NCI-H446 (cell line): ENCODE measurements at places on chromosomes 6 and 20.

- DNase-seq, result no peak
Observed at GRCh38 chr20:51460569-51461265, 81.8 kb downstream of the NFATC2 start.

- no peak for DNase-seq
Observed at GRCh38 chr20:43913291-43914025, 1.2 kb upstream of the TOX2 start.

DNA sequence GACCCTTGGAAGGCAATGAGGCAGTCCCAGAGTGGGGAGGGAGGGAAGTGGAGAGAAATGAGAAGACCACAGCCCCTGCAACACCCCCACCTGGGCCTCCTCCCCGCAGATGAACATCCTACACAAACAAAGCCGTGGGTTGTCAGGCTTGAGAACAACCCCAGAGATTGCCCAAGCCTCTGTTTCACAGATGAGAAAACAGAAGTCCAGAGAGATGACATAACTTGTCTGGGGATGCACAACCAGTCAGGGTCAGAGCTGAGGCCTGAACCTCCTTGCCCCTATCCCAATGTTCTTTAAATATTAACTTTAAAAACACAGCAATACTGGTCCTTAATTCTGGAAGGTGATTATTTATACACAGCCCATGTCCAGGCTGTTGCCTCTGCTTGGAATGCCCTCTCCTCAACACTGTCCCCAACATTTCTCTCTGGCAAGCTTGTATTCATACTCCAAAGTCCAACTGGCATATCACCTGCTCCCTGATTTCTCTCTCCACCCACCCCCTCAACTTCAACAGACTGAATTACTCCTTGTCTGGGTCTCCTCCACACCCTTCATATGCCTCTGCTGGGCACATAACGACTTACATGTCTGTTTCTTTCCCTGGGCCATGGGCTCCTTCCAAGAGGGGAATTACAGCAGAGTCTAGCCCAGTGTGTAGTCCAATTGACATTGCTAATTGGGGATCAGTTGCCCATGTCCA is 135.5 kb upstream of the LRFN2 start:
- no peak for DNase-seq

DNA sequence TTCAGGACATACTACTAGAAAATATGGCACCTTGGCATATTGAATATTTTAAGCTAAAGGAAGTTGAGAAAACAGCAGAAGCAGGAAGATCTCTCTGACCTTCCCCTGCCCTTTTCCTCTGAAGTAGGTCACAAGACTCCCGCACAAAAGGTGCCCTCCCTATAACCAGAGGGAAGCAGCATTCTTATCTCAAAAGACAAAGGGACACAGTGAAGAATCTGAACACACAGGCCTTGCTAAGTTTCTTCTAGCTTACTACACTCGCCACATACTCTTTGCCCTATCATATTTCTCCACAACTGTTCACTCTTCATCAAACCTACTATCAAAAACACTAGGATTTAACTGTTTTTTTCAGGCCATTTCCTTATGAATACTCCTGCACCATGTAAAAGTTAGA is 151.2 kb downstream of the ELOVL4 start:
- DNase-seq, result no peak

GRCh38 chr6:14047151-14047740 is 70.3 kb upstream of the CD83 start:
- DNase-seq, result no peak

DNA sequence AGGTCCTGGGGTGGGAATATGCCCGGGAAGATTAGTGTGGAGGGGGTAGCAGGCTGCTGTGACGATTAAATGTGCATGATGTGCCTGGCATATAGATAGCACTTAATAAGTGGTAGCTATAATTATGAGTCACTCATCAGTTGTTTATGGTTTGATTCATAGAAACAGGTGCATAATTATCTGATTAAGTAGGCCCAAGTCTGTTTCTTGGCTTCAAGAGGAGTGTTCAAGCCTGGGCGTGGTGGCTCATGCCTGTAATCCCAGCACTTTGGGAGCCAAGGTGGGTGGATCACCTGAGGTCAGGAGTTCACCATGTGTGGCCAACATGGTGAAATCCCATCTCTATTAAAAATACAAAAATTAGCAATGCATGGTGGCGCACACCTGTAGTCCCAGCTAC is 74.9 kb downstream of the QRSL1 start:
- no peak for DNase-seq

DNA sequence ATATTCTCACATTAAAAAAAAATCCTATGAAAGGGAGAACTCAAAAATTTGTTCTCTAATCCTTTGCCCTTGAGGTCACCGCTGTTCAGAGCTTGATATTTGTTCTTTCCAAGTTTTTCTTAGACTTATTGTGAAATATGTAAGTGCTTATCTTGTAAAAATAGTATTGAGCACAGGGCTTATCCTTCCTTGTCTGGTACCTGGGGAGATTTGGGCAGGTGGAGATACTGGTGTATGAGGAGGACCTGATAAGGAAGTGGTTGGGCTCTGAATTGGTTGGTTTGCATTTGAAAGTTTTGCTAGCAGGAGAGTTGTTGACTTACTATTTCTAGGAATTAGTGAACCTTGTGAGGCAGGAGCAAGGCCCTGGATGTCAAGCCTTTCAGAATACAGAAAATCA is 28.9 kb upstream of the ANKEF1 start:
- no peak for DNase-seq

DNA sequence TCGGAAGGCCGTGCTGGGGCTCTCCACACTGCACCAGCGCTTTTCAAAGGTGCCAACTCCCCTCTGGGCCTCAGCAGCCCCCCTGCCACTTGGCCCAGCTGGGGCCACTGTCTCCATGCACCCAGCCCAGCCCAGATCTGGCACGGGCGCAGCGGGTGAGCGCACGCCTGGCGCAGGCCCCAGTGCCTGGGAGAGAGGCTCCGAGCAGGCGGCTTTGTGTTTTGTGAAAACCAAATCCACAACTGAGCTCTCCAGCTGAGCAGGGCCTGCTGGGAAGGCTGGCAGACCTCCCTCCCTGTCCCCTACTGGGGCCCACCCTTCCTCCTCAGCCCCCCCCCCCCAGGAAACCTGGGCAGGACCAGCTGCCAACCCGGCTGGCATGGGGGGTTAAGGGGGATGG is 17.0 kb downstream of the MDGA1 start:
- DNase-seq, result peak; percentile 79

GRCh38 chr20:63968136-63968927 is 1.4 kb downstream of the ZNF512B start:
- no peak for DNase-seq

DNA sequence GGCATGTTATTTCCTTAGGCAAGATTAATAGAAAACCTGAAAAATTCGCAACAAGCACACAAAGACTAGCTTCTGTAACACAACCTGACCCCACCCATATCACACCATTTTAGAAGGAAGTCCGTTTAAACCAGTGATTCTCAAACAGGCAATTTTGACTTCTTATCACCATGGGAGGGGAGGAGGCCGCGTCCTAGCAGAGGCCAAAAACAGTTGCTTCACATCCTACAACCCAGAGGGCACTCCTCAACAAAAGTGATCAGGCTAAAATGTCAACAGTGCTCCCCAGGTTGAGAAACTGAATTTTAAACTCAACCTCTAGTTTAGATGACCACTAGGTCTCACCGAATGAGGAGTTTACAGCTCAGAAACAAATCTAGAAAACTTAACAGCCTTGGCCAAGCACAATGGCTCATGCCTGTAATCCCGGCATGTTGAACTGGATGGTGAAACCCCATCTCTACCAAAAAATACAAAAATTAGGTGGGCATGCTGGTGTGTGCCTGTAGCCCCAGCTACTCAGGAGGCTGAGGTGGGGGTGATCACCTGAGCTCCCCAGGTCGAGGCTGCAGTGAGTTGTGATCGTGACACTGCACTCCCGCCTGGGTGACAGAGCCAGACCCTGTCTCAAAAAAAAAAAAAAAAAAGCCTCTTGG is 3.4 kb downstream of the SNX5 start:
- DNase-seq, result no peak

- no peak for DNase-seq
Observed at GRCh38 chr20:56414842-56415765, 3.0 kb downstream of the CASS4 start.

GRCh38 chr6:161547617-161548016 is 273.8 kb upstream of the AGPAT4 start:
- no peak for DNase-seq

GRCh38 chr6:44034931-44035345 is 92.3 kb downstream of the MRPL14 start:
- no peak for DNase-seq

DNA sequence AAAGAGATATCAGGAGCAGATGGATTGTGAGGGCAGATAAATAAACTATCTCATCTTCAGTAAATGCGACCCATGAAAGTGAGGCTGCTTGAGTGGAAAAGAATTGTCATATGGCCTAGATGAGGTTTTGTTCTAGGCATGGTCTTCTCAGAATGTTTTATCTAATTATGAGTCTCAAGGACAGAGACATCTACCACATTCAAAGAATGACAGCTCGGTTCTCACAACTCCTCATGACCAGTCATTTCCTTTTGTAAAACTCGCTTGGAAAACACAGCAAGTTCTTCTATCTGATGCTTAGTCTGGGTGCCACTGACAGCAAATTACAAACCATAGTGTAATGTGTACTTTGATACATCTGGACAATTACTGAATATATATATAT is 140.5 kb downstream of the CCDC170 start:
- DNase-seq, result no peak

- no peak for DNase-seq
Observed at GRCh38 chr6:5638666-5639065, 368.1 kb downstream of the NRN1 start.

- DNase-seq, result no peak
Observed at GRCh38 chr6:38942442-38942841, 106.1 kb upstream of the GLP1R start.

GRCh38 chr6:149979293-149979692 is 15.6 kb downstream of the ULBP1 start:
- DNase-seq, result no peak

DNA sequence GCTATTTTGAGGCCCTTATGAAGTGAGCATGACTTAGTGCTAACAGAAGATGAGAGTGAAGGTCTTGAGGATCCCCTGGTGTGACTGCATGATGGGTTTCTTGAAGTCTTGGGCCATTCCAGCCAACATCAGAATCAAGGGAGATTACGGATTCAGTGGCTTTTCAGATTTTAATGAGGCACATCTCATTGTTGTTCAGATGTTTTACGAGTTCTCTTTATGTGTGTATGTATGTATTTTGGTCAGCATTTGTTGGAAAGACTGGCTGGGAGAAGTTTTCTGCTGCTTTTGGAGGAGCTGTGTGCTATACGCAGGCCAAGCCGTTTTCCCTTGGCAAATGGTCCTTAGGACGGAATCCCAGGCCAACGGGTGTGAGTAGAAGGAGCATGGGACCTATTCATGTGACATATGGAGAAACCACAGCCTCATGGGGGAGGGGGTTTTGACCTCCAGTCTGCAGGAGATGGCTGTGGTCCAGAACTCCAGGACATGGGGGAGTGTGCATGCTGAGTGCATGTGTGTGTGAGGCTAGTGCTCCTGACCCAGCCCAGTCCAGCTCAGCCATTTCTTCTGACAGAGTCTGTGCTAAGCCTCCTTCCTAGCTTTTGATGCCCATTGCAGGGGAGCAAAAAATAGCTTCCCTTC is 35.3 kb downstream of the CHMP4B start:
- DNase-seq, result peak; percentile 6

DNA sequence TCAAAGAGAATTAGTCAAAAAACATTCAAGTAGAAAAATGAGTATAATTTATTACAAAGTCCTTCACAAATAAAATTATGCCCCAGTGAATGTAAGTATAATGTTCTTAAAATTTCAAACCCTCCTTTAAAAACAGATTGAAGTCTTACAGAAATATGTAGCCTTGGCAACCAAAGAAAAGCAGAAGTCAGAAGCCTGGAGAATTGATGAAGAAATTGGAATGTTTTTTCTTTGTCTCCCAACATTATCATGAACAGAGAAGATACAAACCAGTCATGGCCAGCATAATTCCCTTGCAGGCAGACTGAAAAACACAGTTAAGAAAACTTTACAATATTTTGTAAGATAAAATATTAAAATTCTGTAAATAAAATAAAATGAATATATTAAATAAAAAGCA is 221.9 kb downstream of the TBC1D32 start:
- no peak for DNase-seq

DNA sequence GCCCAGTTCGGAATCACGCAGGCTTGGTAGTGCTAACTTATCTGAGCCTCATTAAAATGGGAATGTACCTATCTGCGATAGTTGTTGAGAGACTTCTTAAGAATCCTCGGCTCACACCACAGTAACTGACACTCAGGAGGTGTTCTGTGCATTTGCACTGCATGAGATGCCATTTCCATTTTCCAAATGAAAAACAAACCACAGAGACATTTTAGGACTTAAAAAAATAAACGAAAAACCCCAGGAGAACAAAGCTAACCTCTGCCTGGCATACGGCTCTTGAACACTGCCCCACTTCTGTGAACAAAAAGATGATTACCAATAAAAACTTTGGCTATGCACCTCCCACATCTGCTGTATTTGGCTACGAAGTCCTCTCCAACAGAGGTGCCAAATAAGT is 37.6 kb downstream of the BEND3 start:
- peak; percentile 45 for DNase-seq

- DNase-seq, result no peak
Observed at GRCh38 chr20:63767886-63768285, 28.3 kb downstream of the SLC2A4RG start.

GRCh38 chr6:83430611-83431544 is at the start of gene ME1:
Gene ME1 (minus strand): TSS chr6:83431051. CDS start chr6:83430954, 97 bp downstream.
- DNase-seq, result no peak

DNA sequence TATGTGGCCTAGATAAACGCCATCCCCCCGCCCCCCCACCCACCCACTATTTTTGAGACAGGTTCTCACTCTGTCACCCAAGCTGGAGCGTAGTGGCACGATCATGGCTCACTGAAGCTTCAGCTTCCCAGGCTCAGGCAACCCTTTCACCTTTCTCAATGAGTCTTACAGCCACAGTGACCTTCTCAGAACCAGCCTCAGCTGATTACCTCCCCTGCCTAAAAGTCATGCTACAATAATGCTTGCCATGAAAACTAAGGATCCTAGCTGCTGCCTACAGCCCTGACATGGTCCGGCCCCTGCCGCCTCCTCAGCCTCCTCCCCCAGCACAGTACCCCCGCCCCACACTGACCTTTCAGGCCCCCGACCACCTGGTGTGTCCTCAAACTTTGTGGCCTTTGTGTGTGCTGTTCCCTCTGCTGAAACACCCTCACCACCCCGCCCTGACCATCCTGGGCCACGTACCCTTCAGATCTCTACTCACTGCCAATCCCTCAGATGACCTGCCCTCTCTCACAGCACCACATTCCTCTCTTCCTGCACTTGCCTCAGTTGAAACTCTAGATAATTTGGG is 31.3 kb downstream of the PNPLA1 start:
- no peak for DNase-seq

DNA sequence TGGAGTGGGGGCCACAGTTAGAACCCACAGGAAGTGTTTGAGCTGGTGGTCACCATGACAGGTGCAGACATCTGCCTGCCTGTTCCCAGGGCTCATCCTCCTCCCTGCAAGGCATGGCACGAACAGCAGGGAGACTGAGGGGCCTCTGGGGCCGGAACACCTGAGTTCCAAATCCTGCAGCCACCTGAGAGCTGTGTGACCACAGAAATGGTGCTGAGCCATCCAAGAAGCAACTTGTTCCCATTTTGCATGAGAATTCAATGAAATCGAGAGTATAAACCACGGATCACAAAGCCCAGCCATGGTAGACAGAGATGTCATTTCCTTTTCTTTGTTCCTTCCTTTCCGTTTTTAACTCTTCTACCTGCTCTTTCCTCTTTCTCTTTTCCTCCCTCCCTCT is 268.6 kb downstream of the FOXA2 start:
- DNase-seq, result no peak
